ENCODE measurements at places on chromosomes 2 and 18.

GRCh38 chr18:79483971-79484491 lies 88.3 kb downstream of the NFATC1 start:
- DNase-seq, result no peak

DNA sequence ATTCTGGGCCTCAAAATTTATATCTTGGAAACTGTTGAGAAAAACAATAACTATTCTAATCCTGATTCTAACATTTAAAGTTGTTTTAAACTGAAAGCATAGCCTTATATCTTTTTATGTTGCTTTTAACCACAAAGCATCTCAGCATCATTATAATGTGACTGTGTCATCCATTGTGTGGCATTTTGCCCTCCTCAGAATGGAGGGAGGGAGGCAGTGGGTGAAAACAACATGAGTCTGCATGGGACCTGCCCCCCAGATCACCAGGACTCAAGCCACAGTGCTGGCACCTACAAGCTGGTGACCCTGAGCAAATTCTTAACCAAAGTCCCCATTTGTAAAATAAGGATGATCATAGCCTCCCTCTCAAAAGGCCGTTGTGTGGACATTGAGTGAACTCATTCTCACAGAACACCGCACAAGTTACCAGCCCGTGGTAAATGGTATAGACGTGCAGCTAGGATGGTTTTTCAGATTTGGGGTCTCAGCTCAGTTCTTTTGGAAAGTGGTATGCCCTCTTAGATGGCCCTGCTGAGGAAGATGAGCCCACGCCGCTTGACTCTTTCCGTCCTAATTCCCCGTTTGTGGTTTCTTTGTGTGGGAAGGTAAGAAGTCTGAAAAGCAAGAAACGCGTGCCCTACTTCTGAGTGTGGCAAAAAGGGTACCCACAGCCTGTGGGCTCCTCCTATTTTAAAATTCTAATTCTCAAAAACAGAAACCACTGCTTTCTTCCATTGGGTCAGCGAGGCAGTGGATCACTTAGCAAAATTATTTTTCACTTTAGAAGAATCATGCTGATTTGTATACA lies 305.0 kb upstream of the ID2 start:
- no peak for DNase-seq

- DNase-seq, result no peak
Measured at GRCh38 chr2:145749556-145749955, 1229.6 kb upstream of the ZEB2 start.

- no peak for DNase-seq
Measured at GRCh38 chr2:180311-180710, 83.5 kb downstream of the SH3YL1 start.

DNA sequence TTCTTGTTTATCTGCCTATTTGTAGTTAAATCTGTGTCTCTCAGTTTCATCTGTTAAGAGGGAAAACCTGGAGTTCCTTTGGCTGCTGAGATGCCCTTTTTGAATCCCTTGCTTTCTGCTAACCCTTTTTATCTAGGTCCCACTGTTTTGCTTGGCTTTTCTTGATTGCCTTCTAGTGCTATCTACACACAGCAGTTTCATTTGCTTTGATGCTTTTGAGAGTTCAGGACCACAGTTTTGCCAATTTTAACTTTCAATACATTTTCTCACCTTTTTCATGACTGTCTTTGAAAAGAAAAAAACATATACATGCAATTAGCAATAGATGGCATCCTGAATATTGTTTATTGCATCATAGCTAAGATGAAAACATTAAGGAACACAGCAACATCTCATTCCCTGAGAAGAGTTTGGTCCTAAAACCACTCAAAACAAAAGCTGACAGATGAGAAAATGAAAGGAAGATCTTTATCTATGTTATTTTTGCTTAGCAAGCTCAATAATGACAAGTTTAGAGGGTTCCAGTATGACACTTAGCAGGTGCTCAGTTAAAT lies 241.4 kb upstream of the MEX3C start:
- DNase-seq, result no peak

DNA sequence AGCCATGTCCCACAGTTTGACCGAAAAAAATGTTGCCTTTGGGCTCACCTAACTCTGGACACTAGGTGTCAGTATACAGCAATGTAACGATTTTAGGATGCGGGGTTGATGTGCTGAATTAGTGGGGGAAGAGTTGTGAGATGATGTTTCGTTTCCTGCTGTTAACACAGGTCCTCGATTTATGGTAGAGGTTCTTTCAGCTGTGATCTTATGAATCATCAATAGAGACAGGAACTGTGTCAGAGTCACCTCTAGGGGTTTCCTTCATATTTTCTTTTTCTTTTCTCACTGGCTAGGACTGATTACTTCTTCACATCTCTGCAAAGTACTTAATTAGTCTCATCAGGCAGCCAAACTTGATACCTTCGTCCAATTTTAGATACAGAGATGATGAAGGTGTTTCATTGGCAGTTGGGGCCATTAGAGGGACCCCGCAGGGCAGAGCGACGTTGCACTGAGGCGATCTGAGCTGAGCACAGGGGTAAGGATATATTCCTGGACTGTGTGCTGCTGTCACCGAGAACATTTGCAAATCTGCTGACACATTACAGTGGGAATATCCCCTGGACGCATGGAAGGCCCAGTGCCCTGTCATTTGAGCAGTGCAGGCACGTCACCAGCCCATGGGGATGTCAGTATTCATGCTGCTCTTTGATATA lies 10.2 kb upstream of the MMADHC start:
- no peak for DNase-seq

DNA sequence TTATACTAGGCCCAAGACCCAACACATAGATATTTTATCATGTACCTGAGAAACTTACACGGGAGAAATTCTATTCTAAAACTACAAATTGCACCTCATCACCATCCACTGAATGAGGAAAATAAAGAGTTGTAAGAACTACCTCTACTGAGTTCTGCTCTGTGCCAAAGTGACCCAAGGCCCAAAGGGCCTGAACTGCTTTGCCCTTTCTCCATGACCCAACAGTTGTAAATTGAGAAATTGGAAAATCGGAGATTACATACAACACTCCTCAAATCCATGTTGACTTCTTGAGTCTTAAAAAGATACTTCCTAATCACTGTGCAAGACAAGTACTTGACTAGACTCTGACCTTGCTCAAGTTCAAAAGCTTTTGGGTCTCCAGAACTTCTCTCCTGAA lies 8.8 kb downstream of the NR4A2 start:
- DNase-seq, result no peak

- DNase-seq, result no peak
Measured at GRCh38 chr2:105052773-105053172, 14.9 kb downstream of the MRPS9 start.

- DNase-seq, result no peak
Measured at GRCh38 chr18:77131100-77131651, 1.4 kb downstream of the MBP start.

DNA sequence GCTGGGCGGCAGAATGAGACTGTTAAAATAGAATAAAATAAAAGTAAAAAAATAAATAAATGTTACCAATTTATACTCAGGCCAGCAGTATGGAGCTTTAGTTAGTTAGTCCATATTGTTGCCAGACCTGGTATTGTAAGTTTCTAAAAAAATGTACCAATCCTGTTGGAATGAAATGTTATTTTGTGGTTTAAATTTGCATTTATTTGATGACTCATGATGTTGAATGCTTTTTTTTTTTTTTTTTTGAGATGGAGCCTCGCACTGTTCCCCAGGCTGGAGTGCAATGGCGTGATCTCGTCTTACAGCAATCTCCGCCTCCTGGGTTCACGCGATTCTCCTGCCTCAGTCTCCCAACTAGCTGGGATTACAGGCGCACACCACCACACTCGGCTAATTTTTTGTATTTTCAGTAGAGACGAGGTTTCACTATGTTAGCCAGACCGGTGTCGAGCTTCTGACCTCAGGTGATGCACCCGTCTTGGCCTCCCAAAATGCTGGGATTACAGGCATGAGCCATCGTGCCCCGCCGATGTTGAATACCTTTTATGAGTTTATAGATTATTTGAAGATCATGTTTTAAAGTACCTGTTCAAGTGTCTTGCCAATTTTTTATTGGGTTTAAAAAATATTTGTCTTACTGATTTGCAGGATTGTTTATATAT lies 5.7 kb upstream of the PTPRN start:
- DNase-seq, result no peak

- no peak for DNase-seq
Measured at GRCh38 chr2:124985270-124985669, 960.2 kb downstream of the CNTNAP5 start.

DNA sequence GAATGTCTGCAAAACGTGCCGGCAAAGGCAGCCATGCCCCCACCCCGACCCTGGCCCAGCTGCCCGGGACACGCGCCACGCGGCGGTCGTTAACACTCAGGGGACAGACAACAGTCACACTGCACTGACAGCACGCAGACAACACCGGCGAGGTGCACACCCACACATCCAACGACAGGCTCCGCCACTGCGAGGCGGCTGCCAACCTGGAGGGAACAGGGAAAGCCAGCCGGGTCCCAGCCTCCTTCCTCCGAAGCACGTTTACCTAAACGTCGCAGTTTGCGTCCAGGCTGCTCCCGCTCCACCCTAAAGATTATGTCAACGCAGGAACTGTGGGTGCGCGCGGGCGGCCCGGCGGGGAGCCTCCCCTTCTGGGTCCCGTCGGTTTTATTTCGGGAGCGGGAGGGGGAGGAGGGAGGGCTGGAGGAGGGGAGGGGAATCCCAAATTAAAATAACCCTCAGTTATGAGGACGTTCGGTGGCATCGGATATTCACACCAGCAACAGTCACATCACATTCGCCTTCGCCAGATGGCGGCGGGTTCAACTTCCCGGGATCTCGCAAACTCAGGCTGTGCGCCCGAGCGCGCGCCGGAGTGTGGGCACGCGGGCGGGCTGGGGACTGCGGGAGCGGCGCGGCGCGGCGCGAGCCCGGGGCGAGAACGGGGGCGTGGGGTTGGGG lies 644 bp downstream of the PTGR3 start:
- no peak for DNase-seq

DNA sequence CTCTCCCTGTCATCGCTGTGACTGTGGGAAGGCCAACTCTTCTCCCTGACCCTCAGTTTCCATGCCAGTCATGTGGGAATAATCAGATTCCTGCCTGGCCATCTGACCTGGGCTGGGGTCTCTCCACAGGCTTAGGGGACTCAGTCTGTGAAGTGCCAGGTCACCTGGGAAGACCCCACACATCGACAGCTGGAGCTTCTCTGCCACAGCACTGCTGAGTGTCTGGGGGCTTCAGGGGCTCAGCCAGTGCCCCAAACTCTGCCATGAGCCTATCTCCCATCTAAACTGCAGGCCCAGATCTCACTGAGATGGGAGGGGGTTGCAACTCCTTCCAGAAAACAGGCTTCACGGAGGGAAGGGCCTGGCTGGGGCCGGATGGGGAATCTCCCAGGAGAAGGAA lies 42.0 kb upstream of the OTOS start:
- no peak for DNase-seq

DNA sequence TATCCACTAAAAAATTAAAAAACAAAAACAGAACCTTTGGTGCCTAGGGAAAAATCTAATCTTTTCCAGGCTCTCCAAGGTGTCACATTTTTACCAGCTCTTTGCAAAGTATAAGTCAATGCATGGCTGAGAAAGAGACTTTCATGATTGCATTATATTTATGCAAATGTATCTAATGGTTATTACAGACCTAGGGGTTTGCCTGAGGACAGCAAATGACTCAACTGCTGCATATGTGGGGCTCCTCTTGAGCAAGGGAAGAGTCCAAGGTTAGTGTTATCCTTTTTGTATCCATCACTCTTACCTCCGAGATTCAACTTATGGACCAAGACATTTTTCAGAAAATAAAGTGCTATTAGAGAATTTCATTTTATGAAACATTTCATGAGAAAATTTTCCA lies 33.9 kb upstream of the RMP24 start:
- DNase-seq, result no peak

DNA sequence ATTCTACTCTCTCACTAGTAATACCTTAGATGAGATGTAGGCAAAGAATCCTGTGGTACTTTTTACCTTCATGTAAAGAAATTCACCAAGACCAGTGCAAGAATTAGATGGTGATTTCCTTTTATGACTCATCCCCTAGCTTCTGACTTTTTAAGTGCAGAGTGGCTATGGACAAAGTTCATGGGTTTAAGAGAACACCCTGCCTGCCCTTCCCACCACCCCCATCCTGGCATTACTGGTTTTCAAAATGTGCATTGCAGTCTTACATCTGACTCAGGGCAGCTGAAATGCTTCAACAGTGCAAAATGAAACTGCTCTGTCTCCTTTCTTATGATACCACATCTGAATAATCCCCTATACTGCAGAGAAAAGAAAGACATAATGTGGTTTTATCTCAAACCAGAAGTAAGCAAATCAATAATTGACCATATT lies 22.6 kb downstream of the MAIP1 start:
- no peak for DNase-seq

DNA sequence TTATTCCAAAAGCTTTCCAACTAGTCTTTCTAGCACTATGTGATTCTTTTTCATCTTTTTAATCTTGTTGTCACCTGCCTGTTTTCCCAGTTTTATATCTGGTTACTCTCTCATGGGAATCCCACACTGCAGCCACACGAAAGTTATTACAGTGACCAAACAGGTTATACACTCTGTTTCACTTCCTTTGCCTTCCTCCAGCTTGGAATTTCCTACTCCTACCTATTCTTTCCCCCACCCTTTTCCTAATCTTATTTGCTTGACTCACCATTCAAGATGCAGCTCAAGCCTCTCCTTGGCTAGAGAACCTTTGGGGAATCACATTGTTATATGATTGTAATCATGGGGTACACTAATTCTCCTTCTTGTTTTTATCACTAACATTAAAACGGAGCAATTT lies 13.4 kb upstream of the TLK1 start:
- DNase-seq, result no peak

- no peak for DNase-seq
Measured at GRCh38 chr2:132884705-132885104, 214.7 kb upstream of the LYPD1 start.

DNA sequence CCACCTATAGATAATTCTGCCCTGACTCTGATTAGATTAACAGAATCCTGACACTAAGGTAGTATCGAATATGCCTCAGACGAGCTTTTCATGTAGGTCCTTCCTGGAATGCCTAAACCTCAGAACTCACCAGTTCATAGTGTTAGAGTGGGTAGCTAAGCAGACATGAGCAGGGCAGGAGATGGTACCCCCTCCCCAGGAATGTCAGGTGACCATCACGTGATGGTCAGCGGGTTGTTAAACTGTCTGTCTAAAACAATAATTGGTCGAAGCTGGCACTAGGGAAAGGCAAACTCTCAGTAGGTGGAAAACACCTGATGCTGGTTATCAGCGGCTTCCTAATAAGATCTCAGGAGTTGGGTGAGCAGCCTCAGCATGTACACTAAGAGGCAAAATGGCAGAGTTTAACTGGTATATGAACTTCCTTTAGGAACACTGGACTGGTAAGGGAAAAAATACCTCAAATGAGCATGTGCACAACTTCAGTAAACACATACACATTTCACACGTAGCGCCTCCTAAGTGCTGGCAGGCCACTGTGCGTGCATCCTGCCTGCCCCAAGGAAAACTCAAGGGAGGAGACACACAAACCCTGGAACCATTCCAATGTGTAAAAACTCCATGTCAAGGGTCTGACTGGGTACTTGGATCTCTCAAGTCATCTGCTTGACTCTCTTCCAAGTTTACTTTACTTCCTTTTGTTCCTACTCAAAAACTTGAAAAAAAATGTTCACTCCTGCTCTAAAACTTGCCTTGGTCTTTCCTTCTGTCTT lies 339.5 kb downstream of the GULP1 start:
- DNase-seq, result no peak

All from LNCaP clone FGC (cell line).